ENCODE measurements at places on chromosomes 5 and 9. TPM values are rescaled to one million over a fixed set of nuclear protein-coding genes. Genes with fewer than 3 reads are reported as not detected.

Gene LHX3
- not detected for total RNA-seq

GRCh38 chr9:97511655-97512427 lies 10.4 kb downstream of the TMOD1 start:
- no peaks in the 10 kb centered on the region for H3K4me1 ChIP-seq
- H3K4me3 ChIP-seq, result no peak overlapping the region
- no peak for DNase-seq
- H3K27ac ChIP-seq, result peak overlapping the region; percentile 10
- no peaks in the 10 kb centered on the region for H3K36me3 ChIP-seq

GRCh38 chr9:25889661-25890060 lies 211.4 kb upstream of the TUSC1 start:
- no peaks in the 10 kb centered on the region for H3K4me1 ChIP-seq
- no peak overlapping the region for H3K4me3 ChIP-seq
- H3K27me3 ChIP-seq, result no peaks in the 10 kb centered on the region
- H3K36me3 ChIP-seq, result no peaks in the 10 kb centered on the region
- H3K27ac ChIP-seq, result no peak overlapping the region
- DNase-seq, result no peak

Gene PCDHGB5
- 24.5 TPM for total RNA-seq

DNA sequence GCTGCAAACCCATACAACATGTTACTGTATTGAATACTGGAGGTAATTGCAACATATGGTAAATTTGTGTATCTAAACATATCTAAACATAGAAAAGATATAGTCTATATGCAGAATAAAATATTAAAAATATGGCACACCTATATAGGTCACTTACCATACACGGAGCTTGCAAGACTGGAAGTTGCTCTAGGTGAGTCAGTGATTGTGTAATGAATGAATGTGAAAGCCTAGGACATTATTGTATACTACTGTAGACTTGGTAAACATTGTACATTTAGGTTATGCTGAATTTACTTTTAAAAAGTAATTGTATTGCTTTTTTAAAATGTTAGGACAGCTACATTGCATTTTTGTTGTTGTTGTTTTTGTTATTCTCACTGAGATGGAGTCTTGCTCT lies 968.8 kb downstream of the TLE1 start:
- no peaks in the 10 kb centered on the region for H3K4me1 ChIP-seq
- no peaks in the 10 kb centered on the region for H3K36me3 ChIP-seq
- H3K27ac ChIP-seq, result no peak overlapping the region

Gene C9orf153
- total RNA-seq, result 1.6 TPM

Gene FBXL7
- 21.2 TPM for total RNA-seq

Gene FAM163B
- not detected for total RNA-seq

GRCh38 chr5:157290981-157291711 lies 25.2 kb downstream of the CYFIP2 start:
- no peaks in the 10 kb centered on the region for H3K27me3 ChIP-seq
- H3K27ac ChIP-seq, result no peak overlapping the region
- no peaks in the 10 kb centered on the region for H3K36me3 ChIP-seq
- no peak overlapping the region for H3K4me3 ChIP-seq

DNA sequence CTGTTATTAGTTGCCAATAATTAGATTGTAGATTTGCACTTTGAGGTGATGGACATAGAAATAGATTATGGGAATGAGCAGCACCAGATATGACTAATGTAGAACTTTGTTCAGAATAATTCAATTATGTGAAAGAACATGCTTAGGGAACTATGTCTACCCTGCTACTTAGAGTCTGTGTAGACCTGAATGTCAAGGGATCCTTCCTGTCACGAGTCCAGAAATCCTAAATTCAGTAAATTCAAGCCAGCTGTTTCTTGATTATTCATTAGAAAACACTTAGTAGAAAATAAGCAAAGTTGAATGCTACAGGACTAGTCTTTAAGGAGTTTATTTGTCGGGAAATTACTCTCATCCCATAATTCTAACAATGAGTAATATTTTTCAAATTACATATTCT lies 887.3 kb upstream of the SEMA6A start:
- DNase-seq, result no peak
- no peak overlapping the region for H3K27ac ChIP-seq
- no peak overlapping the region for H3K4me3 ChIP-seq
- H3K4me1 ChIP-seq, result no peaks in the 10 kb centered on the region
- no peaks in the 10 kb centered on the region for H3K27me3 ChIP-seq

Gene SLC24A2
- total RNA-seq, result 0.68 TPM

Gene SUSD3
- total RNA-seq, result 2.2 TPM

GRCh38 chr9:121700165-121700831 lies 48.9 kb downstream of the DAB2IP start:
- no peaks in the 10 kb centered on the region for H3K27me3 ChIP-seq
- H3K27ac ChIP-seq, result peak overlapping the region; percentile 80
- peak overlapping the region; percentile 46 for H3K4me3 ChIP-seq
- H3K36me3 ChIP-seq, result no peaks in the 10 kb centered on the region
- H3K4me1 ChIP-seq, result peaks cover 8% of the 10 kb centered on the region

DNA sequence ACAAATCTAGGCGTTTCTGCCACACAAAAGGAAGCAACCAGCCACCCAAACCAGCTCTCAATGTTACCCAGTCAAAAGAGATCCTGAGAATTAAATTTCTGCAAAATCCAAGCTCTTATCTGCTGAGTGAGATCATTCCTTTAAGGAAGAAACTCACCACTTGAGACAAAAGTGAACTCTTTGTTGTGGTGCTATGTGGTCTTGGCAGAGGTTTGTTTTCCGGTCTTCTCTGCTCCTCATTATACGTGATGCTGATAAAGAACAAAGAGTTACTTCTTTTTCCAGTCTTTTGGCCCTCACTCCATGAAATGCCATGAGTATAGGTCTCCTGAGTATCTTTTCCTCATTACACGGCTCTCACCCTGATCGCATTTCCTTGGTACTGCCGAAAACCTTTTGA lies 82.1 kb downstream of the PRKACG start:
- no peaks in the 10 kb centered on the region for H3K27me3 ChIP-seq
- no peak overlapping the region for H3K4me3 ChIP-seq
- no peaks in the 10 kb centered on the region for H3K4me1 ChIP-seq
- DNase-seq, result no peak
- no peak overlapping the region for H3K27ac ChIP-seq

Gene AQP7
- 6.4 TPM for total RNA-seq

DNA sequence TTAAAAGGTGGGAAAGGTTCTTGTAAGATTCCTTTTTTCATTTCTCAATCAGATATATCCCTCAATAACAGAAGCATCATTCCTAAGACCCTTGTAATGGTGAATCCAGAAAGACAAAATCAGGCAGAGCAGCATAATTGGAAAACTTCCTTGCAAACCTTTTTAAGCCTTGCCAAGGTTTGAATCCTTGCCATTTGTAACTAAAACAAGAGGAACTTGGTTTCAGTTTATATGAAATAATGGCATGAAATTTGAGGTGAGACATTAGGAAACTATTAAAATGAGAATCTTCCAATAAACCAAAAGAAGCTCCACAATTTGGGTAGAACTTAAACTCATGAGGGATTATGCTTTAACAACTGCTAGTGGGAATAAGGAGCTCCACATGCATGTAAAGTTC lies 384.7 kb upstream of the SMC2 start:
- DNase-seq, result no peak
- H3K4me3 ChIP-seq, result no peak overlapping the region
- H3K27ac ChIP-seq, result no peak overlapping the region
- H3K4me1 ChIP-seq, result no peaks in the 10 kb centered on the region
- no peaks in the 10 kb centered on the region for H3K36me3 ChIP-seq

- H3K27me3 ChIP-seq, result no peaks in the 10 kb centered on the region
- no peak for DNase-seq
- no peak overlapping the region for H3K4me3 ChIP-seq
Observed at GRCh38 chr5:117182104-117182503, 607.5 kb upstream of the SEMA6A start.

DNA sequence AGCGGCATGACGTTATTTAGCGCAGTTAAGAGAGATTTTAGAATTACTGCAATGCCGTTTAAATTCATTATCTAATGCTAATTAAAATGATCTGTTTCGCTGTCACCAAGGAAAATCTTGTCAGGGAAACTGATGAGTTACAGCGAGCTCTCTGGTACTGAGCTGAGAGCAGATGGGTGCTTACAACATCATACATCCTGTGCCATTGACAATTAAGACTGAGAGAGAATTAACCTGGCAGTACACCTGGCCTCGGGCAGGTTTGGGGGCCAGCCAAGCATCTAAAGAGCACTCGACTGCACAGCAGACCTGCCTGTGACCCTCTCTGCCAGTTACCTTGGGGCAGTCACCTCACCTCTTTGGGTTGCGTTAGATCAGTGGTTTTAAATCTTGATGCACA lies 55.0 kb downstream of the PUM3 start:
- H3K4me1 ChIP-seq, result no peaks in the 10 kb centered on the region
- H3K27me3 ChIP-seq, result no peaks in the 10 kb centered on the region
- no peak overlapping the region for H3K27ac ChIP-seq
- no peak for DNase-seq

Gene GAS1
- total RNA-seq, result 41.9 TPM

DNA sequence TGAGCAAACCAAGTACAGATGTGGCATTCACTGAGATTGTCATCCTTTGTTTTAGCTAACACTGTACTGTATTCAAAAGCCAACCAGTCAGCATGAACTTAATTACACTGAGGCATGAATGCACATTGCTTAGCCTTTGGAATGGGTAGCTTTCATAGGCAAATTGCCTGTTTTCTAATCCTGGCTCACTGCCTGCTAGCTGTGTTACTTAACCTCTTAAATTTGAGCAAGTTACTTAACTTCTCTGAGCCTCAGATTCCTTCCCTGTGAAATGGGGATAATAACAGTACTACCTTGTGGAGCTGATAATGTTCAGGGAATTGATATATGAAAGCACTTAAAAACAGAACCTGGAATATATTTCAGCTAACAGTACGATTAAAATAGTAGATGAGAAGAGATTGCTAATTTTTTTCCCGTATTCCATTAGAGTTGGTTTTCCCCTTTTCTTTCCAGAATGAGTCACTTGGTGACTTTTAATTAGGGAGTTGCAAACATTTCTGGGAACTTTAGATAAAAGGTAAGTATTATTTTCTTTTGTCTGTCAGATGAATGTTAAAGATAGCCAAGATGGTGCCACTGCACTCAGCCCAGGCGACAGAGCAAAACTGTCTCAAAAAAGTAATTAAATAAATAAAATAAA lies 43.9 kb downstream of the ARRDC3 start:
- H3K4me3 ChIP-seq, result no peak overlapping the region
- no peaks in the 10 kb centered on the region for H3K27me3 ChIP-seq
- no peak for DNase-seq
- no peak overlapping the region for H3K27ac ChIP-seq
- no peaks in the 10 kb centered on the region for H3K36me3 ChIP-seq

GRCh38 chr9:14452539-14452938 lies 138.6 kb upstream of the NFIB start:
- no peak for DNase-seq
- no peak overlapping the region for H3K27ac ChIP-seq
- no peak overlapping the region for H3K4me3 ChIP-seq

- H3K36me3 ChIP-seq, result no peaks in the 10 kb centered on the region
- DNase-seq, result no peak
- H3K27me3 ChIP-seq, result no peaks in the 10 kb centered on the region
- H3K27ac ChIP-seq, result no peak overlapping the region
- no peak overlapping the region for H3K4me3 ChIP-seq
Observed at GRCh38 chr5:155049569-155050383, 36.2 kb downstream of the KIF4B start.

- peak; percentile 18 for DNase-seq
- H3K4me1 ChIP-seq, result no peaks in the 10 kb centered on the region
- no peak overlapping the region for H3K4me3 ChIP-seq
- no peaks in the 10 kb centered on the region for H3K27me3 ChIP-seq
Observed at GRCh38 chr9:7297521-7297920, 502.1 kb downstream of the DMAC1 start.

DNA sequence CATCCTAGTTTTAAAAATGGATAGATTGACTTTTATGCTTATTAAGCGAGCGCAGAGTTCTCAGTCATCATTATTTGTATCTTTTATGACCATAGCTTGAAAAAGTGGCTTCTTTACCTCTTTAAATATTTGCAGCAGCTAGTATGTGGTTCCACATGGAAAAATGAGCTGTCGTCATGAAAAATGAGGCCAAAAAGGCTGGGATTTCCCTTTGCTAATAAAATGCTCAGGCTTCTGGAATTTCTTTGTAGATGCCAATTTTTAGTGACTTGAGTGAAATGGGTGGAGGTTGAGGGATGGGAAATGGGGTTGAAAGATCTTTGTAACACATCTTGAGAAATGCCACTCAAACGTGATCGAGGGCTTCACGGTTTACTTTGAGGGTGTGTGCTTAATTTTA lies 35.2 kb downstream of the RAI14 start:
- H3K36me3 ChIP-seq, result no peaks in the 10 kb centered on the region
- H3K27ac ChIP-seq, result no peak overlapping the region

Gene RLN2
- total RNA-seq, result 2.5 TPM

Gene SLC34A1
- total RNA-seq, result not detected

- H3K27me3 ChIP-seq, result no peaks in the 10 kb centered on the region
- DNase-seq, result no peak
- no peak overlapping the region for H3K27ac ChIP-seq
- H3K36me3 ChIP-seq, result no peaks in the 10 kb centered on the region
- no peaks in the 10 kb centered on the region for H3K4me1 ChIP-seq
Observed at GRCh38 chr5:121430538-121430937, 421.1 kb upstream of the FTMT start.

Data from prostate gland (tissue), 2 donors.